ENCODE measurements at places on chromosomes 3 and 15.

- DNase-seq, result no peak
Observed at GRCh38 chr3:129672412-129672811, 65.9 kb upstream of the PLXND1 start.

DNA sequence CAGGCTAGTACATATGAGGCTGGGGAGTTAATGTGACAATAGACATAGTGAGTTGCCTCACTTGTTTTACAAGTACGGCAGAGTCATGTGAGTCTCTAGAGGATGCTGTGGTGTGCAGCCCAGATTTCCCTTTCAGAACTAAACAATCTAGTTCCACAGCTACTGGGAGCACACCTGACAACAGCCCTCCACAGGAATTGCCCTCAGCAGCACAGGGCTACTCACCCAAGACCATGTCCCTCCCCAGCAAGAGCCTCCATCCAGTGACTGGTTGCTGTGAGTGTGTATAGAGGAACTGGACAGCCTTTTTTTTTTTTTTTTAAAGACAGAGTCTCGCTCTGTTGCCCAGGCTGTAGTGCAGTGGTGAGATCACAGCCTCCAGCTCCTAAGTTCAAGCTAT lies 40.2 kb upstream of the UBE2E2 start:
- DNase-seq, result no peak

- no peak for DNase-seq
Observed at GRCh38 chr15:74779162-74779648, 2.7 kb upstream of the CSK start.

- DNase-seq, result no peak
Observed at GRCh38 chr15:69869291-69869690, 228.4 kb downstream of the TLE3 start.

DNA sequence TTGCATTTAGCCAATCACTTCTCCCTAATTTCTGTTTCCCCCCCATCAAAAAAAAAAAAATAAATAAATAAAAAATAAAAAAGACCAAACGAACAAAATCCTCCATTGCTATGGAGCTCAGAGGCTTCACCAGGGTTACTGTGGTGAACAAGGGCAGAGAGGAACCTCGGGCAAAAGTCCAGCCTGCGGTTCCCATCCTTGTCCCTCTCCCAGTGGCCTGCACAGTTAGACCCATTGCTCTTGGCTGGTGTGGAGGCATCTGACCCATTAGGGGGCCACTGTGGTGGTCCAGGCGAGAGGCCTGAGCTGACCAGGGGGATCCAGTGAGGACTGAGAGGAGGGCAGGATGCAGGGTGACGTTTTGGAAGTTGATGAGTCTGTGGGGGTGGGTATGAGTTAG lies 18.8 kb downstream of the CORO2B start:
- no peak for DNase-seq

DNA sequence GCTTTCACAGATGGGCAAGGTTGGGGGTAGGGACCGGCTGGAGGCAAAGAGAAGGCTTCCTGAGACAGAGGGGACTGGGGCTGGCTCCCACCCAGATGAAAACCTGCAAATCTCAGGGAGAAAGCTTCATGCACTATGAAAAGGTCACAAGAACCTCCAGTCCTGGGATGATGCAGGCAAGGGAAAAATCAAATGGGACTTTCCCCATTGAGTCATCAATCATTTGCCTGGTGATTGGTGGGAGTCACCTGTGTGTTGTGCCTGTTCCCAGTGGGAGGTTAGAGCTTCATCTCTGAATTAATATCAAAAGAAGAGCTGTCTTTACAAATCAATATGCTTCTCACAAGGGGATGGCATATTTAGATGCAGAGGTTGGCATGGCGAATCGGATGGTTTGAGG lies 49.9 kb downstream of the CACNA1D start:
- DNase-seq, result no peak

- no peak for DNase-seq
Observed at GRCh38 chr3:113804661-113805060, 33.9 kb upstream of the GRAMD1C start.

- DNase-seq, result no peak
Observed at GRCh38 chr3:58625196-58625824, 41.3 kb downstream of the FAM3D start.

DNA sequence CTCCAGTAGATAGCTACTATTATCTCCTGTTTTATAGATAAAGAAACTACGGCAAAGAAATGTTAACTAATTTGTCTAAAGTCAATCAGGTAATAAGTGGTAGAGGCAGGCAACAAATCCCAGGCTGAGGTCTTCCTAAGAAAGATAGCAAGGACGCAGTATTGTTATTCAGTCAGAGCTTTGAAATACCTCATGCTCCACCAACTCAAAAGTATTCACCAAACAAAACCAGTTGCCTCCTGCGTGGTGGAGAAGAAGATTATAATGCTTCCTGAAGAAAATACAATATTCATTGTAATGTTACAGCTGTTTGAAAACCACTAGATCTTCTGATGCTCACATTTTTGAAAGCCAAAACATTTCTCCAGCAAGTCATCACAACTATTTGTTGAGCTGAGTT lies 138.2 kb upstream of the CNTN4 start:
- DNase-seq, result no peak

- DNase-seq, result no peak
Observed at GRCh38 chr3:173753593-173753992, 356.0 kb downstream of the NLGN1 start.

DNA sequence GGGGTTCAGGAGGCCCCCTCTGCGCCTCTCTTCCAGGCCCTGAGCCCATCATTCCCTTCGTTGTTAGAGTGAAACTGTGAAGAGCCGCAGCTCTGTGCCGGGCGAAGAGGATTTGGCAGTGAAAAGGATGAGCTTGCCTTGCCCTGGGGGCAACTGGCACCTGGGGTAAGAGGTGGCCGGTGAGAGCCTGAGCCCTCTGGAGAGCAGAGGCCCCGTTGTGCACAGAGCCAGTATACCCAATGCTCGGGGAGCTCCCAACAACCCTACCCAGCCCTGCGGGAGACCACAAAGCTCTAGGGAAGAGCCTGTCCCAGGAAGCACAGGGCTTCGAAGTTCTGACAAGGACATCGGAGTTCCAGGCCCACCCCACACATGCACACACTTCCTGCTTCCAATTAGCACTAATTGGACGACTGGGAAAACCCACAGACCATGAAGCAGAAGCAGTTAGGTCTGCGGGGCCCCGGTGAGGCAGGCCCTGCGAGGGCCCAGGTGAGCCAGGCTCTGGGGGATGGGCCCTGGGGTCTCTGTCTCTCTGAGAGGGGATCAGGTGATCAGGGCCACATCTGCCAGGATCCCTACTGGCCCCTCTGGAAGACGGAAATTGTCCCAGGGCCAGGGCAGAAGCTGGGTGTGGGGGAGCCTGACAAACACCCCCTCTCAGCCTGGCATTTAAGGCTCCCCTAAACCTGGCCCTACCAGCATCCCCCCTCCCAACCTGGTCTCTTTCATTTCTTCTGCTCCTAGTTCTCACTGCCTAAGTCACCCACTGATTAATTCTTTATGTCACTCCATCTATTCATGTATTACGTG lies 27.9 kb upstream of the SFMBT1 start:
- peak; percentile 55 for DNase-seq
